ENCODE measurements at places on chromosomes 3 and 15.

DNA sequence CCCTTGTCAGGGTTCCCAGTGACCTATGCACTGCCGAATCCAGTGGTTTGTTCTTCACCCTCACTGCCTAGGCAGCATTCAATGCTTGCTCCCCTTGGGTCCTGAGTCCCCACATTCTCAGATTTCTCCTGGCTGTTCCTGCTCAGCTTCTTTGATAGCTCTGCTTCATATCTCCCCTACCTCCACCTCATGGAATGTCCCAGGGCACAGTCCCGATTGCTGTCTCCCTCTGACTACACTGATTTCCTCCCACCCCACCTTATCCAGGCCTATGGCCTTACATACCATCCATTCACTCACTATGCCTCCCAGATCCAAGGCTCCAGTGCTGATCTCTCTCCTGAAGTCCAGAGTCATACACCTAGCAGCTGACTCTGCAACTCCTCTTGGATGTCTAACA, 1.5 kb upstream of the CDHR4 start:
- DNase-seq: no peak

- no peak for DNase-seq
Measured at GRCh38 chr3:124845406-124845805, 41.8 kb downstream of the ITGB5 start.

DNA sequence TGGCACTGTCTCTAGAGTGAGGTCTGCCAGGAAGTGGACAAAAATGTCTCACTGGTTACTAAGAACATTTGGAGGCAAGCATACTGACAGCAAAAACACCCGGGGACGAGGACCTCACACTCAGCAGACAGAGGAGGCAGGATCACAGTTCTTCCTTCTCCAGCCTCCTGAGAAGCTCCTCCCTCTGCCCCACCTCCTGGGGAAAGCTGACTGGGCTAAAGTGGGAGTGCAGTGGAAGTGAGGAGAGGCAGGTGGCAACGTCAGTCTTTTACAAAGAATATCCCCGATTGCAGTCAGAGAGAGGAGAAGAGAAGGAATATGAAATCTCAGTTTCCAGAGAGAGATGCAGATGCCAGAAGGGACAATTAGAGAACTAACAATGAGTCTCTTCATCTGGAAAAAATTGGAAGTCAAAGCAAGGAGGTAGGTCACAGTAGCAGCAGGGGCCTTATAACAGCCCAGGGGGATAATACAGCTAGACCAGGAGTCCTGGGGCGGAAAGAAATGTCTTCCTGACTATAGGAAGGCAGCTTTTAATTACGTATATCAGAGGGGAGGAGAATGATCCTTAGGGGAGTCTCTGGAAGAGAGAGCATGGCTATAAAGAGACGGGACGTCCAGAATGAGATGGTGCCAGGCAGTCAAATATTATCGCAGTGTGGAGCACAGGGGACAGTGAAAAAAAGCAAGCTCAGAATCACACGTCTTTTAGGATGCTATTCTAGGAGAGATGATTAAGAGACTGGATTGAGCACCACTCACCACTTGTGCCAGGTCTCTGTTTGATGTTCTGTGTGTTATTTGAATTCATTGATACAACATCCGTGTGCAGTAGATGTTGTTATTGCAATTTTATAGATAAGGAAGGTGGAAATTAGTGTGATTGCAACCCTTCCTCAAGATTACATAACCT, 47.2 kb downstream of the LEO1 start:
- DNase-seq: no peak

DNA sequence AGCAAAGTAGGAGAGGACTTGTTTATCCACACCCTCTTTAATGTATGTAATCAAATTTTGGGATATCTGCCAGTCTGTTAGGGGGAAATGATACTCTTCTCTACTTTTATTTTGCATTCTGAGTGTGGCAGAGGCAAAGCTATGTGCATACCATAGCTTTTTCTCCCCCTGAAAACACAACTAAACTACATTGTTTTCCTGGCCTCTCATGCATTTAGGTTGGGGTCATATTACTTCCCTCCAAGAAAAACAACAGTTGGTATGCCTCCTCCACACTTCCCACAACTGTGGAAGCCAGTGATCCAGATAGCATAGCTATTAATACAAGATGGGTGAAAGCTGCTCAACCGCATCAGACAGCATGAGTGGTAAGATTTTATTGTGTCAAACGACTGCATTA, 6.9 kb downstream of the RPL15 start:
- no peak for DNase-seq

- no peak for DNase-seq
Measured at GRCh38 chr3:99473321-99473751, 165.1 kb upstream of the COL8A1 start.

- no peak for DNase-seq
Measured at GRCh38 chr15:29678504-29679034, 143.7 kb downstream of the TJP1 start.

DNA sequence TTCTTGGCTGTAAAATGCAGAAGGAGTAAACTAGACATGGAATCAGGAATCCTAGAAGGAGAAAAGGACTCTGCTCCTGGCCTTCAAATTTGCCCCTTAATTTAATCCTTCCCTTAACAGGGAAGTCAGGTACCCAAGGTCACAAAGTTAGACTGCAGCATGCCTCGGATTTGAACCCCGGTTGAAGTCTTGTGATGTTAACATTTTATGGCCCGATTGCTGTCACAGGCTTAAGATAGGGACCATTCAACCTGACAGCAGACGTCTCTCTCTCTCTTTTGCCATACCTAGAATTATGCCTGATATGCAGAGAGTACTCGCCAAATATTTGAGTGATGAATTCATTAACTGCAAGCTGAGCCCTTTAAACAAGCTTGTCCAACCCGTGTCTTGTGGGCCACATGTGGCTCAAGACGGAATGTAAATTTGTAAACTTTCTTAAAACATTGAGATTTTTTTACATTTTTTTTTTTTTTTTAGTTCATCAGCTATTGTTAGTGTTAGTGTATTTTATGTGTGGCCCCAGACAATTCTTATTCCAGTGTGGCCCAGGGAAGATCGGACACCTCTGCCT, 217.2 kb downstream of the THSD4 start:
- no peak for DNase-seq

- DNase-seq: no peak
Measured at GRCh38 chr3:122969585-122970469, 57.7 kb downstream of the SEMA5B start.

DNA sequence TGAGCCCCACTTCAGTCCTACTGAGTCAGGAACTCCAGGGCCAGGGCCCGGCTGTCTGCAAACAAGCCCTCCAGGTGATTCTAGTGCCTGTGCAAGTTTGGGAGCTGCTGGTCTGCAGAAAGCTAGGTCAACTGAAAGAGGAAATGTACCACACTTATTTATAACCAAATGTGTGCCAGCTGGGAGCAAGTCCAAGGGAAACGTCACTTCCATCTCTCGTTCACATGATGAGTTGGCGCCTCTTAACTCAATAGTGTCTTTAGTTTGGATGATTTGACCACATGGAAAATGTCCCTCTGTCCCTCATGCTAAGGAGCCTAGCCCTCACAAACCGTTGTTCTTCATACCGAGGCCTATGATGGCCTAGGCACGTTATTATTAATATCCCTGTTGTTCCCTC, 43.2 kb downstream of the GOLGA8S start:
- DNase-seq: no peak

GRCh38 chr15:41594801-41595746, 36.1 kb downstream of the TYRO3 start:
- no peak for DNase-seq

GRCh38 chr3:24483873-24484272, 10.8 kb downstream of the THRB start:
- no peak for DNase-seq

GRCh38 chr3:194814878-194815357, 129.2 kb downstream of the FAM43A start:
- no peak for DNase-seq
